ENCODE measurements at places on chromosomes 11 and 22.

DNA sequence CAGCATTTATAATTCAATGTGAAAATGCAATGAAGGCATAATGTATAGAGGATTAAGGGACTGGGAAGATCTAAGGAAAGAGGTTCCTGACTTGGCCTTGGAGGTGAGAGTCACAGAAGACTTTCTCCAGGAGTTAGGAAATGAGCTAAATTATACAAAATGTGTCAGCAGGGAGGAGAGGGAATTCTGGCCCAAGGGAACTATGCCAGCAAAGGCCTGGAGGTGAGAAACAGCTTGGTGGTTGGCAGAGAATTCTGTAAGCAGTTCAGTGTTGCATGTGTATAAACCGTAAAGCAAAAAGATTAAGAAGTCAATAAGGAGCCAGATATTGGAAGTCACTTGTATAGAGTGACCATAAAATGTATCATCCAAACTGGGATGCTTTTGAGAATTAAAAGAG, 142.2 kb upstream of the SESN3 start:
- no peak for DNase-seq

DNA sequence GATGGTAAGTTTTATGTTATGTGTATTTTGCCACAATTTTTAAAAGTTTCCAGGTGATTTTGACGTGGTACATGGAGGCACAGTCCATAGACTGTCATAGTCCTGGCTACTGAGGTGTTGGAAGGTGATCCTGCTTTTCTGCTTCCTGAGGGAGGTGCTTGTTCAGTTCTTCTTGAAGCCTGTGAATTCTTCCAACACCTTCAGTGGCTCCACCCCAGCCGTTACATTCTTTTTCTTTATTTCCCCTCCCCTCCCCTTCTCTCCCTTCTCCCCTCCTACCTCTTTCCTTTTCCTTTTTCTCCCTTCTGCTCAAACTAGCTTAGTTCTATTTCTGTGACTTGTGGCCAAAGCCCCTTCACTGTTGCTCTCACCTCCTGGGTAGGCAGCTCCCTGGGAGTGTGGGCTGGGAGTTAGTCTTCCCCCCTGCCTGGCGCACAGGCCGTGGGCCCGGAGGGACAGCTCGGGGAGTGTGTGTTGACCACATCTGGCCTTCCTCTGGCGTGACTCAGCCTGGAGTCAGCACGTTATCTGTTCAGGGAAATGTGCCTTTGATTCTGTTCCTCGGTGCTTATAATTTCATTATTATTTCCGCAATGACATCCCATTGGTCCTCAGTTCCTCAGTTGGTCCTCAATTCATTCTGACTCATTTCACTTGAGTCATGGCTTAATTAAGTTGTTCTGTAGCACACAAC, 566.2 kb downstream of the TBC1D22A start:
- no peak for DNase-seq

DNA sequence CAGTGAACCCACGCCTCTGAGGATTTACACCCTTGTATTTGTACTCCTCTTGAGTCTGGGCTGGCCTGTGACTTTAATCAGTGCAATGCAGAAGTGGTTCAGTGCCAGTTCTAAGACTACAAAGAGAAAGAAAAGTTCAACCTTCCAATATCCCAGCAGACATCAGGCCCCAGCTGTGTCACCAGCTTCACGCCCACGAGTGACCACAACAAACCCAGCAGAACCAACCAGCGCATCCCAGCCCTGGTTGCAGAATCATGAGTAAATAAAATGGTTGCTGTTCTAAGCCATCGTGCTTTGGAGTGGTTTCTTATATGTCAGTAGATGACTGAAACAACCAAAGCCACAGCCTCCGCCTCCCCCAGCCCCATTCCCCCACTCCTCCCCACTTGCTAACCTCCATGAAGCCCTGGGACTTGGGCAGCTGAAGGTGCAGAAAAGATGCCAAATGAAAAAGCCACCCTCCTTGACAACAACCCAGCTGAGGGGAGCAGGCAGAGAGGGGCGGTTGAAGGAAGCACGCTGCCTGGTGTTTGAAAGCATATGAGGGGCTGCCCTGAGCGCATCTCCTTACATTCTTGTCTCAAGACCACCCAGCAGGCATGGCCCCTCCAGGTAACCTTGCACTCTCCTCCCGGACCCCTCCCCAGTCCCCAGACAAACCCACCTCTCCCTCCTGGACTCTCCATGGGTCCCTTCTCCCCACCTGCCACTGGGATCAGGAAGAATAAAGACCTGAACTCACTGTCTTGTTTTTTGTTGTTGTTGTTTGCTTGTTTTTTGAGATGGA, 20.9 kb downstream of the TSKU start:
- DNase-seq, result peak; percentile 92

GRCh38 chr11:63179432-63180041, 35.5 kb upstream of the SLC22A24 start:
- no peak for DNase-seq

- DNase-seq, result no peak
Observed at GRCh38 chr11:117795638-117796455, 1.2 kb downstream of the DSCAML1 start.

DNA sequence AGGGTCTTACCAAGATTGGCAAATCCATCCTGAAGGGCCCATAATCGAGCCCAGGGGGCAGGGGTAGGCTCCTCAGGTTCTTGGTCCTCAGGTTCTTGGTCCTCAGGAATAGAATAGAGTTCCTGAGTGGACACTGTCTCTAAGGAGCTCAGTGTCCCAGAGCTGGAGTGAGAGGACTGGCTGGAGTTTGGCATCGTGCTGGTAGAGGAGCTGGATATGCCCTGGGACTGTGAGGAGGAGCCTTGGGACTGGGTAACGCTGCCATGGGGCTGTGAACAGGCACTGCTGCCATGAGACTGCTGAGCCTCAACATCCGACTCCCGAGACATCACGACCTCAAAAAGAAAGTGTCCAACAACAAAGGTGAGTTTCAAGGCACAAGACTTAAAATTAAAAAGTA, 7.2 kb downstream of the CHEK2 start:
- no peak for DNase-seq

DNA sequence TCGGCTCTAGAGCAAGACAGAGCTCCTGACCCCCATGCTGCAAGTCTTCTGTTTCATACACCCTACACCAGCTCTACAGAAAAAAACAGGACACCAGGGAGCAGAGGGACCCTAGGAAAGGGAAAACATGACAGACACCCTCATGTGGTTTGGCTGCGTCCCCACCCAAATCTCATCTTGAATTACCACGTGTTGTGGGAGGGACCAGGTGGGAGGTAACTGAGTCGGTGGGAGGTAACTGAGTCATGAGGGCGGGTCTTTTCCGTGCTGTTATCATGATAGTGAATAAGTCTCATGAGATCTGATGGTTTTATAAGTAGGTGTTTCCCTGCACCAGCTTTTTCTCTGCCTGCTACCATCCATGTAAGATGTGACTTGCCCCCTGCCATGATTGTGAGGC, 6.6 kb upstream of the C22orf39 start:
- no peak for DNase-seq

DNA sequence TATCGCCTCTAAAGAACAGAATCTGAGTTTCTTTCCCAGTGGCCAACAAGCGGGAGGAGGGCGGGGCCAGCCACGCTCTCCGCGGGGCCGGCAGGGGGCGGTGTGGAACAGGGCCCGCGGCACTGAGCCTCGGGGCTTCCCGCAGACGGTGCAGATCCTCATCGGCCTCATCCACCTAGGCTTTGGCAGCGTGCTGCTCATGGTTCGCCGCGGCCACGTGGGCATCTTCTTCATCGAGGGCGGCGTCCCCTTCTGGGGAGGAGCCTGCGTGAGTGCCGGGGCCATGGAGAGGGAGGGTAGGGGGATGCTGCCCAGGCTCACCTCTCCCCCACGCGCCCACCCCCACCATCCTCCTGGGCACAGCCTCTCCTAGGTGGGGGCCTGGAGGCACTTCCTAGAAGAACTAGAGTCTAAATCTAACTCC, 10.7 kb downstream of the MS4A15 start:
- peak; percentile 37 for DNase-seq

GRCh38 chr11:130037058-130037457, 32.6 kb upstream of the APLP2 start:
- no peak for DNase-seq

DNA sequence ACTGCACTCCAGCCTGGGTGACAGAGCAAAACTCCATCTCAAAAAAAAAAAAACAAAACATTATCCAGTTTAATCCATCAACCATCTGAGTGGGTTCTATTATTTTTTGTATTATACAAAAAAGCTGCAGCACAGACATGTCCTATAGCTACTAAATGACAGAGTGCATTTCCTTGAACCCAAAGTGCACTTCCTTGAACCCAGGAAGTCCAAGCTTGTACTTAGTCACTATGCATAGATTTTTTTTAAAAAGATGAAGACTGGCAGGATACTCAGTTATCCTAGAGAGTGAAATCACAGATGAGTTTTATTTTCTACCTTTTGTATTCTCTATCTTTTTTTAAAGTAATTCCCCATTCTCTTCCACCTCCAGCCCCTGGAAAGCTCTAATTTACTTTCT, 8.0 kb upstream of the RRAS2 start:
- DNase-seq, result no peak

DNA sequence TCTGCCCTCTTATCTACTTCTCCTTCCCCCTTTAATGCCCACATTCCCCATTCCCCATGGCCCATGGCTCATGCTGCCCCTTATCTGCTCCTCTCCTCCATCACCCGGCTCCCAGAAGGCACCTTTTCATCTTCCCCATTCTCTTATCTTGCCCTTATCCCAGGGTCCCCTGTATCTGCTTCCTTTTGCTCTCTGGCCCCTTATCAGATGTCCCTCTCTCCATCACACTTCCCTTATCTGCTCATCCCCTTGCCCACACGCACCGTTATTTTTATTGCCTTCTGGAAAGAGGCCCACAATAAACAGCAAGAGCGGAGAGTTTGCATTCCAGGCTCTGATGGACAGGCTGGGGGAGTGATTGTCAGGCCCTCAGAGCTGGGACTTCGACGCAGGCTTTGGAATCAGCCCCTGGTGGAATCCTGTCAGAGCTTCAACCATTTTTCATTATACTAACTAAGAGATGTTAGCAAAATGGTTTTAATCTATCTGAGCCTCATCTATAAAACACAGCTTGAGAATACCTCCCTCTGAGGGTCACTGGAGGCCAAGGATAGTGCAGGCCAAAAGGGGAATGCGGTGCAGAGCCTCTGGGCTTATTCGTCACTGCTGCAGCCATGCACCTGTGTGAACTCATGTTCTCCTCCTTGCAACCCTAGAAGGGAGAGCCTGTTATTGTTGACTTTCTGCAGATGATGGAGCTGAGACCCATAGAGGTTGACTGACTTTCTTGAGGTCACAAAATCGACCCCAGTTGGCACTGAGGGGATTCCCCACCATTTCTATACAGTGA, 37.0 kb upstream of the LRRC55 start:
- no peak for DNase-seq

- no peak for DNase-seq
Observed at GRCh38 chr22:44891791-44892190, 118.0 kb downstream of the PHF21B start.

GRCh38 chr22:23520863-23521440, 59.1 kb downstream of the IGLL1 start:
- DNase-seq, result no peak

- DNase-seq, result no peak
Observed at GRCh38 chr11:72389116-72389515, 45.2 kb downstream of the CLPB start.

DNA sequence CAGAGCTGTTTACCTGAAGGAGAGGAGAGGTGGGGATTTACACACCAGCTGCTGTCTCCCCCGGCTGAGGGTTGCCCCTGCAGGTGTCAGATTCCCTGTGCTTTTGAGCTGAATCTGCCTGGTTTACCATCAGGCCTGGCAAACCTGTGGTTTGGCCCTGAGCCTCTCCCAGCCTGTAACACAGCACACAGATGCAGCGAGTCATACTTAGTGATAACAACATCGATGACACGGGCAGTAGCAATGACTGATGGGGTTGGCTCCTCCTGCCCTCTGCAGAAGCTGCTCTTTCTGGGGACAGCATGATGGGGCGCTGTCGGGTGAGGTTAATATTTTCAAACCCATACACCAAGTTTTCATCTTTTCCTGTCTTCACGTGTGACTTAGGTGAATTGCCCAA, 380.0 kb upstream of the B3GAT1 start:
- no peak for DNase-seq

DNA sequence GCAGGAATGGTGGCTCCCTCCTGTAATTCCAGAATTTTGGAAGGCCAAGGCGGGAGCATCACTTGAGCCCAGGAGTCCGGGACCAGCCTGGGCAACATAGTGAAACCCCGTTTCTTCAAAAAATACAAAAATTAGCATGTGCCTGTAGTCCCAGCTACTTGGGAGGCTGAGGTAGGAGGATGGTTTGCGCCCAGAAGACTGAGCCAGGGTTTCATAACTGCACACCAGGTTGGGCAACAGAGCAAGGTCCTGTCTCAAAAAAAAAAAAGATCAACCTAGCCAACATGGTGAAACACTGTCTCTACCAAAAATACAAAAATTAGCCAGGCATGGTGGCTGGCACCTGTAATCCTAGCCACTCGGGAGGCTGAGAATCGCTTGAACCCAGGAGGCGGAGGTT, 6.4 kb downstream of the A4GALT start:
- no peak for DNase-seq

DNA sequence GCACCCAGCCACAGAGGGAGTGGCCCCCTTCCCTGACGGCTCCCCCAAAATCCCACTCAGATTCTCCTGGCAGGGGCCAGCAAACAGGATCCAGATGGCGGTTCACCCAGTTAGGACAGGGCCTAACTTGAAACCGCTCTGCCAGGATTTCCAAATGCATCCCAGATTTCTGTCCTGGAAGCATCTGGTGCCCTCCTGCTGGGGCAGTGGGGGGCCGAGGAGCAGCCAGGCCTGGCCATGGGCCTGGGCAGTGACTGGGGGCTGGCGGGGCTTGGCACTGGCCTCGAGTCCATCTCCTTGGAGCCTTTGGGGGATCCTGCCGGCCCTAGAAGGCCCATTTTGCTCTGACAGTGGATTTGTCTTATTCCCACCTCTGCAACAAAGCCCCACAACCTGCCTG, 17.9 kb upstream of the EMID1 start:
- no peak for DNase-seq

DNA sequence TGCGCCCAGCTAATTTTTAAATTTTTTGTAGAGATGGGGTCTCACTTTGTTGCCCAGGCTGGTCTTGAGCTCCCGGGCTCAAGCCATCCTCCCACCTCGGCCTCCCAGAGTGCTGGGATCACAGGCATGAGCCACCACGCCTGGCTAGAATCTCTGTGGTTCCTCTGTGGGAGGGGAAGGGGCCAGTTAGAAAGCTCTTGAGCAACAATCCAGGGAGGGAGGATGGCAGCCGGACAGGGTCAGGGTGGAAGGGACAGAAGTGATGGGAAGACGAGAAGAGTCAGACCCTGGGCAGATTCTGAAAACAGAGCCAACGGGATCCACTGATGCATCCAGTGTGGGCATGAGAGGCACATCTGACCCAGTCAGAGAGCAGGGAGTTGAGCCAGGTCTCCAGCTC, 38.9 kb upstream of the MN1 start:
- no peak for DNase-seq

DNA sequence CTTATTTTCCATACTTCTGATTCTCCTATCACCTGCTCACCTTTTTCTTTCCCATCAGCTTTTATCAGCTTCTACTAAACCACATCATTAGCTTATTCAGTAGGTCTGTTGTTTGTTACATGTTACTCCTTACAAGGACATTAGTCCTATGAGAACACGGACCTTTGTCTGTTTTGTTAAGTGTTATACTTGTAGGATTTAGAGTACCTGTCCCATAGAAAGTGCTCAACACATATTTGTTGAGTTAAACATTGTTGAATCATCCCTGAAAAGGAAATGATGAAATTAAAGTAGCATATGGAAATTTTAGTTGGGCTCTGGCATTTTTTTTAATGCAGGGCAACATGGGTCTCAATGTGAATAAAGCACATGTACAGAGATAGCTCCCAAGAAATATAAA, 222.1 kb upstream of the CARD18 start:
- DNase-seq, result no peak

All from activated CD8-positive, alpha-beta T cell treated with anti-CD3 and anti-CD28 coated beads for 36 hours (primary cell).